ENCODE measurements at places on chromosomes 16 and 17. TPM values are rescaled to one million over a fixed set of nuclear protein-coding genes. Genes with fewer than 3 reads are reported as not detected.

- no peak overlapping the region for H3K27ac ChIP-seq
- no peak for DNase-seq
- H3K4me3 ChIP-seq = no peak overlapping the region
- H3K4me1 ChIP-seq = peaks cover 8% of the 10 kb centered on the region
Observed at GRCh38 chr16:54431997-54432896, 145.7 kb upstream of the IRX3 start.

DNA sequence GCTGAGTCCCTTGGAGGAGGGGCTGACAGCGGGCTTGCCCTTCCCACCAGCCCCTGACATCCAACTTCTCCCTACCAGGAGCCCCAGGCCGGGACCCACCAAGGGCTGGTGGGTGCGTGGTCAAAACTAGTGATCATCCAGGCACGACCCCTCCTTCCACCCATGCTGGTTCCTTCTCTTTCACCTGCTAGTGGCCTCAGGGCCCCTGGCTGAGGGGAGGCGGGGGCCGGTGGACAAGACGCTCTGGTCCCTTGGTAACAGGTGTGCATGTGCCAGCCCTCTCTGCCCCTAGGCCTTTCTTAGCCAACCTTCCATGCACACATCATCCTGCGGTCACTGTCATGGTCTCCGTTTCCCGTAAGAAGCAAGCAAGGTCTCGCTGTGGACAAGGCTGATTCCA, 8.4 kb downstream of the ZNF213 start:
- no peak overlapping the region for H3K4me3 ChIP-seq
- H3K4me1 ChIP-seq = no peaks in the 10 kb centered on the region
- H3K36me3 ChIP-seq = peaks cover 6% of the 10 kb centered on the region
- no peaks in the 10 kb centered on the region for H3K27me3 ChIP-seq

DNA sequence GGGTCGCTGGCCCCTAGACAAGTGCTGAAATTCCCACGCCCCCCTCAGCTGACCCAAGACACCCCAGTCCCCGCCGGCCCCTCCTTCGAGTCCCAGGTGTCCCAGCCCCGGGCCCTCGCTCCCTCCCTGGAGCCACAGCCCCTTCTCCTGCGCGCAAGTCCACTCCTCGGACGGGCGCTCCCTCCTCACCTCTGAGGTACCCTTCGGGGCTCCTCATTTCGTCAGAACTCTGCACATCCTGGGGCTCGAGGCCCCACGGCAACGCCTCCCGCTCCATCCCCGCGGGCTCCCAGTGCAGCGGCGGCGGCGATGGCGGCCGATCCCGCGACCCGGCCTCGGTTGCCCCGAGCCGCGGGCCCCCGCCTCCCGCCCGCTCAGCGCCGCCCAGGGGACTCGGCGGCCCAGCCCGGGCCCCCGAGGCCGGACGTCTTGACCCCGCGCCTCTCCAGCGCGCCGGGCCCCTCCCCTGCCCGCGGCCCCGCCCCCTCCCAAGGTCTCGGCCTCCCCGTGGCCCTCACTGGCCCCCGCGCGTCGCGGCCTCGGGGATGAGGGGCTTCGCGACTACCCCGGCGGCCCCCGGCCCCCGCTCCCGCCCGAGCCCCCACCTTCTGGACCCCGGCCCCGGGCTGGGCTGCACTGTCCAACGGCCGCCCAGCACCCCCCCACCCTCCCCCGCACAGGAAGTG, at the start of gene ZNF768:
Gene ZNF768, minus strand, starts transcription at position 430 of the 686 bp plus-strand sequence. Its CDS starts 153 bp downstream, at position 277.
- peaks cover 4% of the 10 kb centered on the region for H3K27me3 ChIP-seq
- DNase-seq = peak; percentile 52
- peak within 1 kb of the TSS; percentile 86 for H3K4me3 ChIP-seq
- H3K4me1 ChIP-seq = peaks cover 34% of the 10 kb centered on the region
- H3K36me3 ChIP-seq = no peaks in the 10 kb centered on the region
- H3K27ac ChIP-seq = peak within 1 kb of the TSS; percentile 89

GRCh38 chr16:14155572-14156190, 84.6 kb downstream of the MRTFB start:
- H3K4me1 ChIP-seq = no peaks in the 10 kb centered on the region
- no peaks in the 10 kb centered on the region for H3K36me3 ChIP-seq
- H3K27ac ChIP-seq = no peak overlapping the region

GRCh38 chr16:81350306-81350615, 35.5 kb downstream of the GAN start:
- no peak overlapping the region for H3K4me3 ChIP-seq
- H3K4me1 ChIP-seq = no peaks in the 10 kb centered on the region
- no peak overlapping the region for H3K27ac ChIP-seq
- no peak for DNase-seq

DNA sequence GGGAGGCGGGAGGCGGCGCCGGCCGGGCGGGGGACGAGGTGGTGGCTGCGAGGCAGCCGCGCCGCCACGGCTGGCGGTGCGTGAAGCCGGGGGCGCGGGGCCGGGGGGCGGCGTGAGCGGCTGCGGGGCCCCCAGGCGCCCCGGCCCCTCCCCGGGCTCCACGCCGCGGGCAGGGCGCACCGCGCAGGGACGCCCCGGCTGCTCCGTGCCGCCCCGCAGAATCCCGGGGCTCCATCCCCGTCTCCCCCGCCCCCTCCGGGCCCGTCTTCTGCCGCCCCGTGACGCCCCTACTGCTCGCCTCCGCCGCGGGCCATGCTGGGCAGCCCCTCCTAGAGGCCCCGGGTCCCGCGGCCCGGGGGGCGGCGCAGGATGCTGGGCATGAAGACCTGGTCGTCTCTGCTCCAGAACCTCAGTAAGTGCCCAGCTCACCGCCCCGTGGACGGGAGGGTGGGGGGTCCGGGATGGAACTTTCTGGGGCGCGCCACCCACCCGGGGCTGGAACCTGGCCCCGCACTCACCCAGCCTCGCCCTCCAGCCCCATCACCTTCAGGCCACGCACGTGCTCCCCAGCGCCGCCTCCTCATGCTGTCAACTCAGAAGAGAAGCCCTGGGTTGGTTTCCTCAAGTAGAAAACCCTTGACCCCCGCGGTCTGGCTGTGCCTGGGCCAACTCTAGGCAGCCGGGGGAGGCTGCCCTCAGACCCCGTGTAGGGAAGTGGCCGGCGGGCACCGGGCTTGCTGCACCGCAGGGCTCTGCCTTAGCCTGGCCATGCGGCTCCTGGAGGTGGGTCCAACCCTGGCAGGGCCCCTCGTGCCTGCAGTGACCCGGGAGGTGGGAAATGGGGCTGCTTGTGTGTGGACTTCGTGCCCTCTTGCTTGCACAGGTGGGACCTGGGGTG, 150.2 kb upstream of the GSE1 start:
- H3K4me1 ChIP-seq = peaks cover 3% of the 10 kb centered on the region
- no peaks in the 10 kb centered on the region for H3K36me3 ChIP-seq
- no peak overlapping the region for H3K4me3 ChIP-seq
- H3K27ac ChIP-seq = no peak overlapping the region
- no peak for DNase-seq

- H3K4me1 ChIP-seq = no peaks in the 10 kb centered on the region
- no peak overlapping the region for H3K4me3 ChIP-seq
- no peak overlapping the region for H3K27ac ChIP-seq
- peaks cover 5% of the 10 kb centered on the region for H3K27me3 ChIP-seq
- DNase-seq = no peak
Observed at GRCh38 chr17:21240369-21241055, 12.7 kb downstream of the NATD1 start.

GRCh38 chr17:40287159-40287493, 553 bp upstream of the CDC6 start:
- peaks cover 35% of the 10 kb centered on the region for H3K4me1 ChIP-seq
- DNase-seq = no peak
- peak overlapping the region; percentile 79 for H3K27ac ChIP-seq
- H3K4me3 ChIP-seq = peak overlapping the region; percentile 93

GRCh38 chr17:17545984-17546383, 45.5 kb downstream of the PEMT start:
- no peaks in the 10 kb centered on the region for H3K36me3 ChIP-seq
- DNase-seq = no peak
- H3K27me3 ChIP-seq = no peaks in the 10 kb centered on the region
- no peak overlapping the region for H3K4me3 ChIP-seq
- H3K4me1 ChIP-seq = no peaks in the 10 kb centered on the region

DNA sequence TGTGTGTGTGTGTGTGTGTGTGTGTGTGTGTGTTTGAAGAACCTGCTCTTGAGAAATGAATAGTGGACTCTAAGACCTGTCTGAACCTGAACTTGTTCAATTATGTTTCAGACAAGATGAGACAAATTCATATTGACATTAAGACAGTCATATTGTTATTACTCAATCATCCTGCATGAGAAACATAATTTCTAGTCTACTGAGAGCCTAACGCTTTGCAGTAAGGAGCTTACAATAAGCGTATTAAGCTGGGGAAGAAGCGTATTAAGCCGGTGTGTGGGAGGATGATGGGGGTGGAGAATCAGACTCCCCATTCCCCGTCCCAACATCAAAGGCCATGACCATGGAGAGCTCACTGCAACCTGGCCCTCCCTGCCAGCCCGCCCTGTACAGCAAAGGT, 22.4 kb upstream of the MNT start:
- H3K4me3 ChIP-seq = no peak overlapping the region
- H3K36me3 ChIP-seq = peaks cover 4% of the 10 kb centered on the region
- no peak overlapping the region for H3K27ac ChIP-seq

DNA sequence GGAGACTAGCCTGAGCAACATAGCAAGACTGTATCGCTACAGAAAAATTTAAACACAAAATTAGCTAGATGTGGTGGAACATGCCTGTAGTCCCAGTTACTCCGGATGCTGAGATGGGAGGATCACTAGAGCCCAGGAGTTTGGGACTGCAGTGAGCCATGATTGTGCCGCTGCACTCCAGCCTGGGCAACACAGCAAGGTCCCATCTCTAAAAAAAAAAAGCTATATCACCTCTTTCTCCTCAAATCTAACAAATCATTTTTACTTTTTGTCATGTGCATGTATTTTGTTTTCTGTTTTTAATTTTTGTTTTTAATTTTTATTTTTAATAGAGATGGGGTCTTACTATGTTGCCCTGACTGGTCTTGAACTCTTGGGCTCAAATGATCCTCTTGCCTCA, 5.9 kb downstream of the DUS2 start:
- no peak for DNase-seq
- no peaks in the 10 kb centered on the region for H3K27me3 ChIP-seq
- H3K4me3 ChIP-seq = no peak overlapping the region

DNA sequence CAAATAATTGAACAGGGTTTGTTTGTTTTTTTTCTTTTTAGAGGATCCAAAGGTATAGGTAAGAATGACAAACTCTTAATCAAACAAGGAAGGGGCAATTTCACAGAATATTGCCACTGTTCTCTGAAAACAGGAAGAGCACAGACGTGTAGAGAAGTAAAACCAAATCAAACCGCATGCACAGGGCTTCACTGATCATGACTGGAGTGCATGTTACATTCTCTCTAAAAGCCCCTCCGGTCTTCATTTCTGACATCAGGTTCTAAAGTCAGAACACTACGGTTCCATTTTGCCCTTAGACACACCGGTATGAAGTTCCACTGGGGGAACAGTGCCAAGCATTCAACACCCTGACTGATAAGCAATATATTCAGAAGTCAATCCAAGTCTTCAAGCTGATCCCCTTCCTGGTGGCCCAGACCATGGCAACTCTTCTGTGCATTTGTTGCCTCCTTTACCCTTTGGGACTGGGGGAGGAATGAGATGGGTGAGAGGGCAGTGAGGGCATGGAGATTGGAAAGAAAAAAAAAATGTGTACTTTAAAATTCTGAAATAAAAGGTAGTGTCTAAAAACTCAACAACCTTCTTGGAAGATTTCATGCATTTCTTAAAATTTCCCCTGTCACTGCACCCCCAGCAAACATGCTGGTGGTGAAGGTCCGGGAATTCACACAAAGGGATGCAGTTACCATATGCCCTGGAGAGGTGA, 1.4 kb downstream of the MMD start:
- H3K36me3 ChIP-seq = no peaks in the 10 kb centered on the region
- peak; percentile 41 for DNase-seq
- H3K27ac ChIP-seq = peak overlapping the region; percentile 73
- H3K27me3 ChIP-seq = peaks cover 10% of the 10 kb centered on the region
- peaks cover 44% of the 10 kb centered on the region for H3K4me1 ChIP-seq

- H3K36me3 ChIP-seq = no peaks in the 10 kb centered on the region
- no peak overlapping the region for H3K4me3 ChIP-seq
- H3K27ac ChIP-seq = no peak overlapping the region
- no peak for DNase-seq
- peaks cover 8% of the 10 kb centered on the region for H3K4me1 ChIP-seq
Observed at GRCh38 chr17:43140396-43141332, 15.5 kb upstream of the BRCA1 start.

GRCh38 chr17:77235370-77235941, 94.7 kb downstream of the SEC14L1 start:
- peak overlapping the region; percentile 76 for H3K27ac ChIP-seq
- H3K4me1 ChIP-seq = peaks cover 29% of the 10 kb centered on the region
- H3K4me3 ChIP-seq = peak overlapping the region; percentile 89
- peak; percentile 33 for DNase-seq

DNA sequence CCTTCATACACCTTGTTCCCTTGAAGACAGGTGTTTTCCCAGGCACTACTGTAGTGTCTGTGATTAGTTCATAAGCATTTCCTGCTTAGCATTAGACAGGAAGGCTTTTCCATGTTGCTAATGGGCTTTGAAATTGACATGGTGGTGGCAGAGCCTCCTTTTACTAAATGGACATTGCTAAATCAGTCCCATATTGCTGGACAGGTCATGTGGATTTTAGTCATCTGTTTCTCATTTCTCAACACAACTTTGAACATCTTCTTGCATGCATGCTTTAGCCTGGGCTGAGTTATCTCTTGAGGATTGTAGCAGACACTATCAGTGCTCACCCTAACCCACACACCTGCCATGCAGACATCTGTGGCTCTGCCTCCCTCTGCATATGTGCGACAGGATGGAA, 13.7 kb upstream of the BCO1 start:
- H3K4me1 ChIP-seq = no peaks in the 10 kb centered on the region
- no peak for DNase-seq
- H3K27ac ChIP-seq = no peak overlapping the region
- H3K36me3 ChIP-seq = no peaks in the 10 kb centered on the region
- peaks cover 3% of the 10 kb centered on the region for H3K27me3 ChIP-seq

PDE6G gene
- polyA plus RNA-seq = 81.4 TPM

SLC52A1 gene
- not detected for polyA plus RNA-seq

KRTAP2-2 gene
- not detected for polyA plus RNA-seq

AARS1 gene
- 47.1 TPM for polyA plus RNA-seq

APRT gene
- polyA plus RNA-seq = 476 TPM

HEATR3 gene
- polyA plus RNA-seq = 3.8 TPM

KRTAP9-8 gene
- not detected for polyA plus RNA-seq

KCNG4 gene
- polyA plus RNA-seq = not detected

CCL1 gene
- polyA plus RNA-seq = not detected

CES1 gene
- polyA plus RNA-seq = 1.9 TPM

HOXB3 gene
- 0.45 TPM for polyA plus RNA-seq

PDILT gene
- not detected for polyA plus RNA-seq

MT1F gene
- polyA plus RNA-seq = 20.6 TPM

WSB1 gene
- polyA plus RNA-seq = 253 TPM

SBK1 gene
- 5.1 TPM for polyA plus RNA-seq

All from immature natural killer cell (primary cell).